Effector memory CD4-positive, alpha-beta T cell (primary cell): ENCODE measurements at places on chromosomes 3 and 15.

GRCh38 chr3:39961230-39961629, 151.8 kb downstream of the MYRIP start:
- H3K4me1 ChIP-seq: no peaks in the 10 kb centered on the region
- no peaks in the 10 kb centered on the region for H3K36me3 ChIP-seq
- H3K27ac ChIP-seq: no peak overlapping the region
- no peaks in the 10 kb centered on the region for H3K27me3 ChIP-seq

GRCh38 chr3:175059788-175060187, 200.7 kb downstream of the NAALADL2 start:
- no peak overlapping the region for H3K4me3 ChIP-seq
- no peak overlapping the region for H3K27ac ChIP-seq
- H3K4me1 ChIP-seq: no peaks in the 10 kb centered on the region

GRCh38 chr3:84987706-84988504, 29.1 kb downstream of the CADM2 start:
- no peak for DNase-seq
- no peaks in the 10 kb centered on the region for H3K4me1 ChIP-seq
- H3K27ac ChIP-seq: no peak overlapping the region
- no peaks in the 10 kb centered on the region for H3K36me3 ChIP-seq
- no peak overlapping the region for H3K4me3 ChIP-seq

- no peaks in the 10 kb centered on the region for H3K27me3 ChIP-seq
- no peaks in the 10 kb centered on the region for H3K36me3 ChIP-seq
- H3K4me3 ChIP-seq: no peak overlapping the region
Observed at GRCh38 chr3:186176373-186176990, 67.6 kb upstream of the ETV5 start.

- H3K4me1 ChIP-seq: peaks cover 92% of the 10 kb centered on the region
- no peak overlapping the region for H3K4me3 ChIP-seq
- peak; percentile 72 for DNase-seq
- no peak overlapping the region for H3K27ac ChIP-seq
- H3K36me3 ChIP-seq: no peaks in the 10 kb centered on the region
- no peaks in the 10 kb centered on the region for H3K27me3 ChIP-seq
Observed at GRCh38 chr3:52220380-52221026, 4.9 kb downstream of the TLR9 start.

DNA sequence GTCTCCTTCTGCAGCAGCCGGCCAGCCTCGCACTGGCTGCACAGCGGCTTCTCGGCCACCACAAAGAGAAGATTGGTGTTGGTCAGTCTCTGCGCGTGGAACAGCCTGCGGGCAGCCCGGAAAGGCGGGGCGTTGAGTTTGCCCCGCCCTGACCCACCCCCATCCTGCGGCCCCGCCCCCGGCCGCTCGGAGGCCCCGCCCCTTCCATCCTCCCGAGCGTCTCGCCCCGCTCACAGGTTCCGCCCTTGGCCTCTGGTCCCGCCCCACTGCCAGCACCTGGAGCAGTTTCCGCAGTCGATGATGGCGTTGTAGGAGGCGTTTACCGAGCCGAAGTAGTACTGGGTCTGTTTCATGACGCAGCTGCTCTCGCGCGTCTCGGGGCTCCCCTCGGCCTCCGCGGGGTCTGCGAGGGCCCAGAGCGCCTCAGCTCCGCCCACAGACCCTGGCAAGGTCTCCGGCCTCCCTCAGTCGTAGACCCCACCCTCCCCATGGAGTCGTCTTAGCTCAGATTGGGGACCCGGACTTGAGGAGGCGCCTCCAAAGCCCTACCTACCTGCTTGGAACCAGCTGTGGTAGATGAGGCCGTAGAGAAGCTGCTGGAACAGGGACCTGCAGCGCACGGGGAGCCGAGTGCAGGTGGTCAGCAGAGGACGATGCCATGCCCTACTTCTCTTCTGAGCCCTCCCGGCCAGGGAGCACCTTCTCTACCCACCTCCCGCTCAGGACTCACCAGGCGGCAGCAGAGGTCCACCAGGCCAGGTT, 5.9 kb upstream of the TMEM115 start:
- H3K36me3 ChIP-seq: no peaks in the 10 kb centered on the region
- DNase-seq: peak; percentile 93
- H3K4me3 ChIP-seq: peak overlapping the region; percentile 65
- H3K27me3 ChIP-seq: no peaks in the 10 kb centered on the region
- H3K4me1 ChIP-seq: peaks cover 14% of the 10 kb centered on the region
